ENCODE measurements at places on chromosomes 13 and 19.
A peak's percentile ranks its signal among the peaks of the same experiment; 100 is the strongest.

DNA sequence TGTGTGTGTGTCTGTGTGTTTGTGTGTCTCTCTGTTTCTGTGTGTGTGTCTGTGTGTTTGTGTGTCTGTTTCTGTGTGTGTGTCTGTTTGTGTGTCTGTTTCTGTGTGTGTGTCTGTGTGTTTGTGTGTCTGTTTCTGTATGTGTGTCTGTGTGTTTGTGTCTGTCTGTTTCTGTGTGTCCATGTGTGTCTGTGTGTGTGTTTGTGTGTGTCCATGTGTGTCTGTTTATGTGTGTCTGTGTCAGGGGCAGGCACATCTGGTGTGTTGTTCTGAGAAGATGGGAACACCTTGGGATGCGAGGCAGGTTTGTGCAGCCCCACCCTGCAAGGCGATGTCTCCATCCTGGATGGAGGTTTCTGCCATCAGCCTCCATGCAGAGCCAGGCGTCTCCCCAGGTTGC is 275.8 kb upstream of the SOX1 start:
- no peak for DNase-seq

- no peak for DNase-seq
Observed at GRCh38 chr19:8642561-8642960, 12.1 kb downstream of the NFILZ start.

GRCh38 chr19:2305452-2306280 is 2.3 kb downstream of the LINGO3 start:
- DNase-seq = no peak

GRCh38 chr19:15340086-15340485 is 7.7 kb upstream of the BRD4 start:
- DNase-seq = no peak

DNA sequence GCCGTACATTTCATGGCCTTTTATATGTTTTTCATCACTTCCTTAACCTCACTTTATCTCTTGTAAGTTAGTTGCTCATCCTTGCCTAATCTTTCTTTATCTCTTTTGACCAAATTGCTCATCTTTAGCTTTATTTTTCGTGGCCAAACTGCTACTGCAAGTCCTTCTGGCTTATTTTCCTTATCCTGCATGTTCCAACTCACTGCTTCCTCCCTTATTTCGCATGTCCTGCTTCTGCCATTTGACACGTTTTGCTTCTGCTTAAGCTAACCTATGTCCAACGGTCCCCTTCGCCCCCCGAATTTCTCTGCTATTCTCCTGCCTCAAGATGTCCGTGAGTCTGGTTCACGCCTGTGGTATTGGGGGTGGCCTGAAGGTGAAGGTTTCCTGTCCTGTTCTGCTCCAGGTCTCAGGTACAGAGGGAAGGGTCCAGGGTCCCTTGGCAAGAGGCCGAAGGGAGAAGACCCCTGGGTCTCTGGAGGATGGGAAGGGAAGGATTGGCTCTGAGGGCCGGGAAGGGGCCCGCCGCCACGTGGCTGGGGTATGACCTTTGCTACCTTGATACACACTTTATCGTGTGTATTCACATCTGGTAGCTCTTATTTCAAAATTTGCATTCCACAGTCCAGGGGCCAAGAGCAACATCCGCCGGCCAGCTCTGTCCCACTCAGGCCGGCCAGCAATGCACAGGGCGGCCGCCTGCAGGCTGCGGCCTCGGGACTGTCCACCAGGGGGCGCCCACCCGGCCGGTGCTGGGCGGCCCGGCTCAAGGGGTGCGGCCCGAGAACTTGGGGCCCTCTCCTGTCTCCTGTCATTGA is 2.9 kb upstream of the C19orf85 start:
- DNase-seq = peak; percentile 10

GRCh38 chr19:12723381-12723640 is 421 bp downstream of the TNPO2 start:
- no peak for DNase-seq

GRCh38 chr19:15976836-15977689 is 28.3 kb downstream of the OR10H4 start:
- no peak for DNase-seq

- no peak for DNase-seq
Observed at GRCh38 chr19:42323852-42324654, 1.4 kb upstream of the MEGF8 start.

DNA sequence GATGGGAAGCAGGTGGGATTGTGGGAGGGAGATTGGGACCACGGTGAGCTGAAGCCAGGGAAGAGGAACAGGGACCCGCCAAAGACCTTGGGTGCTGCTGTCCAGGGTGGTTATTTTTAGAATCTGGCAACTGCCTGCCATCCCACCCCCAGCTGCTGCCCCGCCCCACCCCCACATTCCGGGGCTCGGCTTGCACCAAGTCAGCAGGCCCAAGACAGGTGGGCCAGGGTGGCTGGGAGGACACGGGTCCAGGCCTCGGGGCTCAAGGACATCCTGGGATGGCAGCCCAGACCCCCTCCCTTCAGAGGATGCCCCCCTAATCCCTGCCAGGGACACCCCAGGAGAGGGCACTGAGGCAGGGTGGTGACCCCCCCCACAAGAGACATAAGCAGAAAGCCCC is 827 bp downstream of the CKM start:
- DNase-seq = no peak

DNA sequence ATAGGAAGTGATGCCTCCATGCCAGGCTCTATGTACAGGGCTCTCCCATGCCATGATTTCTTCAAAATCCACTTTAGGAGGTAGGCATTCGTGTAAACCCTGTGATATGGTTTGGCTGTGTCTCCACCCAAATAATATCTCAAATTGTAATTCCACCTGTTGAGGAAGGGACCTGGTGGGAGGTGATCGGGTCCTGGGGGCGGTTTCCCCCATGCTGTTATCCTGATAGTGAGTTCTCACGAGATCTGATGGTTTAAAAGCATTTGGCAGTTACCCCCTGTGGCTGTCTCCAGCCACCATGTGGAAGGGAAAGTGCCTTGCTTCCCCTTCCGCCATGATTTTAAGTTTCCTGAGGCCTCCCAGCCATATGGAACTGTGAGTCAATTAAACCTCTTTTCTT is 8.1 kb downstream of the SARS2 start:
- DNase-seq = no peak

GRCh38 chr19:44051650-44052402 is at the start of gene ZNF223:
ZNF223 (plus strand) TSS chr19:44052036; CDS start chr19:44055177, 3,141 bp downstream.
- no peak for DNase-seq

DNA sequence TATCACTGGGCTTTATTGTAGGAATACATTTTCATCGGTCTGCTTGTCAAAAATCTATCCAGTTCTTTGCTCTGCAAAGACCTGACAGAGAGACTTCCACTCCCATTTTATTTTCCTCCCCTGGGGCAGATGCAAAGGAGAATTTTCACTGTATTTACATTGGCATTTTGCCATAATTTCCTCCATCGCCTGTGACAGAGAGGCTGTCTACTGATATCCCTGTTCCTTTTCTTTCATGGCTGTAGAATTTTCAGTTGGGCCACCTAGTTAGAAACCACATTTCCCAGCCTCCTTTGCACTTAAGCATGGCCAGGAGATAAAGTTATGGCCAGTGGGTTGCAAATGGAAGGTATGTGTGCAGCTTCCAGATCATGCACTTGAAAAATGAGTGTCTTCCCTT is 89.3 kb downstream of the NUFIP1 start:
- DNase-seq = no peak

- DNase-seq = no peak
Observed at GRCh38 chr19:938233-938923, 12.5 kb downstream of the ARID3A start.

DNA sequence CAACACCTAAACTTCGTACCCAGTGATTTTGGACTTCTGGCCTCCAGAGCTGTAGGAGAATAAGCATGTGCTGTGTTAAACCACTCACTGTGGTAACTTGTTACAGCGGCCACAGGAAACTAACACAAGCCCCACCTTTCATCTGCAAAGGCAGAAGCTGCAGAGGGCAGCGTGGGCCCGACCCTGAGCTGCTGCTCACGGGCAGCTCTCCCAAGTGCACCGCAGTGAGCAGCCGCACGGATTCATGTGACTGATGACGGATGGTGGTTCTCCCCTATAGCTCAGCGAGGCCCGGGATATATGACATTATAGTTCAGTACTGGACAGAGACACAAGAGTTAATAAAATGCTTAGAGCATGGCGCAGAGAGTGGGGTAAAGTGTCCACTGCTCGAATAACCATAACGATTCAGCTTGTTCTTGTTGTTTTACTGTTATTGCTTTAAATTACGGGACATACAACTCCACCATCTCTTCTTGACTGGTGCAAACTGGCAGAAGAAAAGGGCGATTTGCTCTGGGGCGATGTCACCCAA is 21.9 kb downstream of the VRK3 start:
- no peak for DNase-seq

DNA sequence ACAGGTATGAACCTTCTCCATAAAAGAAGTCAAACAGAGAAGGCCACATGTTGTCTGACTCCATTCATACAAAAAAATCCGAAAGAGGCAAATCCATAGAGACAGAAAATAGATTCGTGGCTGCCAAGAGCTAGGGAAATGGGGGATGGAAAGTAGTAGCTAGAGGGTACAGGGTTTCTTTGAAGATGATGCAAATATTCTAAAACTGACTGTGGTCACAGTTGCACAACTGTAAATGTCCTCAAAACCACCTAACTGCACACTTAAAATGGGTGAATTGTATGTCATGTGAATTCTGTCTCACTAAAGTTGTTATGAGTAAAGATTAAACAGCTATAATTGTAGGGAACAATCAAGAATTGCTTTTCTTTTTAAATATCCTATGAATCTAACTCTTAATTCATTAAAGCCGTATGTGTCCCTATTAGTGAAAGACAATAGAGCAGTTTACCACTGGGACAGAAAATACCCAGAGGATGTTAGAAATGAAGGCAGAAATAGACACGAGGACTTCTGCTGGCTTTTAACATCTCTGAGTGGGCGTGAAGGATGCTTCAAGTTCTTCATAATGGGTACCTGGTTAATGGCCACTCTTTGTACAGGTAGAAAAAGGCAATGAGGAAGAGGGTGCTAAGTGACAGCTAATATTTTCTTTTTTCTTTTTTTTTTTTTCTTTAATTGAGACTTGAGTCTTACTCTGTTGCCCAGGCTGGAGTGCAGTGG is 21.2 kb downstream of the INSR start:
- DNase-seq = no peak

- no peak for DNase-seq
Observed at GRCh38 chr19:10019246-10019645, 6.0 kb downstream of the RDH8 start.

GRCh38 chr13:57450356-57450755 is 181.2 kb upstream of the PCDH17 start:
- no peak for DNase-seq

- DNase-seq = no peak
Observed at GRCh38 chr19:32773126-32773525, 53.6 kb downstream of the TDRD12 start.

DNA sequence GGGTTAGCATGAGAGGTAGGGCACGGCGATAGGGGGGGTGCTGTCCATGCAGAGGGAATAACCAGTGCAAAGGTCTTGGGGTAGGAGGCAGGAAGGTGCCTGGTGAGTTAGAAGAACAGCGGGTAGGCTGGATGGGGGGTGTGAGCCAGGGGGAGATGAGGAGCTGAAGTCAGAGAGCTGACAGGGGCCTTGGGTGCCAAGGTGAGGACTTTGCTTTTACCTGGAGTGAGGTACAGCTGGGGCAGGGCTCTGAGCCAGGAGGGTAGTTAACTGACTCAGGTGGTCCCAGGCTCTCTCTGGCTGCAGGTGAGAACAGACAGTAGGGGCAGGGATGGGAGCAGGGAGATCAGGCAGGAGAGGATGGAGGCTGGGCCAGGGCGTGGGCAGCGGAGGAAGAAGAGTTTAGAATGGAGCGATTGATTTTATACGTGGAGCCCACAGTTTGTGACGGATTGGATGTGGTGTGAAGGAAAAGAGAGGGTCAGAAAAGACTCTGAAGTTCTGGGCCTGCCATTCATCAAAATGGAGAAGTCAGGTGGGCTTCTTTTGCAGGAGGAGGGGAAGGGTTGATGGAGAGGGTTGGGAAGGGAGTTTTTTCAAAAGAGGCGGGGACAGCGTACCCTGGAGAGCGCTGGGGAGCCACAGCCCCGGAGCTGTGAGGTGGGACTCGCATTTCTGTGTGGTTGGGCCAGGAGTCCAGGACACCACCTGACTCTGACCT is 1.2 kb upstream of the GRAMD1A start:
- peak; percentile 27 for DNase-seq

DNA sequence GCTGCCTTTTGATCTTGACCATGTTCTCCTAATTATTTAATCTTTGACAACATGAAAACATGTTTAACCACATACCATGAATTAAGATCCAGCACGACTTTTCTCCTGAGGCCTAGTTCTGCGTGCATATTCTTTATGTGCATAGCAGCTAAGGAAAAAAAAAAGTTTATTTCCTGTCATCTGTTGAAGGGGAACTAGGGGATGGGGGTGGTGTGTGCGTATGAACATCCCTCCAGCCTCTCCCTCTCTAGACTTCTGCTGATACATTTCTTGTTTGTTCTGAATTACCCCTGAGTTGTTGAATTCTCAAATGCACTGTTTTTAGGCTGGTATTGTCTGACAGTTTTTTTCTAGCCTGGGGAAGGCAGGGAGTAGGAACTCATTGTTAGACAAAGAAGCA is 543.3 kb downstream of the FGF9 start:
- peak; percentile 68 for DNase-seq

DNA sequence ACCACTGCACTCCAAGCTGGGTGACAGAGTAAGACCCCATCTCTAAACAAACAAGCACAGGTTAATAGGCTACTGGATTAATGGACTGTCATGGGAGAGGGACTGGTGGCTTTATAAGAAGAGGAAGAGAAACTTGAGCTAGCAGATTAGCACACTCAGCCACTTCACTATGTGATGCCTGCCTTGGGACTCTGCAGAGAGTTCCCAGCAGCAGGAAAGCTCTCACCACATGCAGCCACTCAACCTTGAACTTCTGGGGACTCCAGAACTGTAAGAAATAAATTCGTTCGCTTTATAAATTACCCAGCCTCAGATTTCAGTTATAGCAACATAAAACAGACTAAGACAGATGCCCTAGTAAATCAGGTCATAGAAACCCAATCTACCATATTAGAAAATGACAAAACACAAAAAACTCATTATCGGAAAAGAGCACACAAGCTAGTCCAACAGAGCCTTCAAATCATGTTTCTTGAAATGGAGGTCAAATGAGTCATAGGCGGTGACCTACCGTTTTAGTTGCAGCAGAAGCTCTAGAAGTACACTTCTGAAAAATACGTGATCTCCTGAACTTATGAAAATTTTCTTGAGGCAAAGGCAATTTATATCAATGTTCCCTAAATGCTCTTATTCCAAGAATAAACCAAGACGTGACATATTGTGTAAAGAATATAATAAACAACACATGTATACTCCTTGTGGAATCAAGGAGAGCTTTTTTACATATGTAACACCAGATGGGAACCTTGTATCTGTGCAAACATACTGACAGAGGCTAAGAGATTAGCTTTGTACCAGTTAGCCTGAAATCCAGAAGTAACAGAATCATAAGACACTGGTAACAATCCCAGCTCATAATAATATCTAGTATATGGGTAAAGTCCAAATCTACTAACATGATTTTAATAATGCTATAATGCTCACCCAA is 340.9 kb upstream of the SGCG start:
- no peak for DNase-seq

DNA sequence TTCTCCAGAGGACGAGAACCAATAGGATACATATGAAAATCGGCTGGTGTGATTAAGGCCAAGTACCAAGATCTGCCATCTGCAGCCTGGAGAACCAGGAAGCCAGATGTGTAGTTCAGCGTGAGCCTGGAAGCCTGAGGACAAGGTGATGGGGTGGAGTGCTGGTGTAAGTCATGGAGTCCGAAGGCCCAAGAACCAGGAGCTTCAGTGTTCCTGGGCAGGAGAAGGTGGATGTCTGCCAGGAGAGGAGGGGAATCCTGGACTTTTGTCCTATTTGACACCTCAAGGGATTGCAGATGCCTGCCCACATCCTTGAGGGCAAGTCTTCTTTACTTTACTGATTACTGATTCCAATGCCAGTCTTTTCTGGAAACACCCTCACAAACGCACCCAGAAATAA is 71.5 kb downstream of the SPATA13 start:
- no peak for DNase-seq

Measured in GDM1 (cell line).